ENCODE measurements at places on chromosomes 13 and 19.

- no peak for DNase-seq
Measured at GRCh38 chr13:104099750-104100149, 1033.5 kb upstream of the SLC10A2 start.

DNA sequence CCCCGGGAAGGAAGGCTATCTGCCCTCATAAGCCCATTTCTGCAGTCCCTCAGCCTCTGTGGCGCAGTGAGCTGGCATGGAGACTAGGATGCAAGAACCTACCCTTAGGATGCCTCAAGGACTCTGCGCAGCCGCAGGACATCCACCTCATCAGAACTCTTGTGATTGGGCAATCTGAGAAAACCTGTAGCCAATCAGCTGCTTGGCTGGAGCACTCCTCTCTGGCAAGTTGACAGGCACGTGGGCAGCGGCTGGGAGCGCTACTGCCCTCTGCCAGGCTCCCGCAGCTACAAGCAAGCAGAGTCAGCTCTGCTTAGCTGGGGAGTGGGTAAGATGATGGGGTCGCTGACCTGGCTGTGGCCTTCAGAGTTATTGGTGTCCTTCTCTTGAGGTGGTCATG lies 1.5 kb upstream of the ECSIT start:
- peak; percentile 60 for DNase-seq

DNA sequence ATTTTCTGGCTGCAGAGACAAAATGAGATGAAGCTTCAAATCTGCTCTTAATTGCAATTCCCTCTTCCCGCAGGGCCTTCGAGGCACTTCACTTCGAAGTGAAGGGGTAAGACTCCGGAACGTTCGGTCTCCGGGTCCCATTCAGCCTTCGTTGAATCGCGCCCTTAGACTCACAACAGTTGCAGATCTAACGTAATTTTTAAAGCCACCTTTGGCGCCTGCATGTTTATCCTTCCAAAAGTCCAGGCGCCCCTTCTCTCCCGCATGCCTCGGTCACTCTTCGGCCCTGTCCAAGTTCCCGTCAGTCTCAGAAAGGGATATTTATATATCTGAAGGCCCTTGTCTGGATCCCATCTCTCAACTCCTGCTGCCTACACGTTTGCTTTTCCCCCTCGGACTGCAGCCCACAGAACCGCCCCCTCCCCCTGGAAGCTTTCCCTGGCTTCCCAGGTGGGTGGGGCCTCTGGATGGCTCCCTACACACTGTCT lies 915 bp upstream of the KCTD12 start:
- DNase-seq = no peak

DNA sequence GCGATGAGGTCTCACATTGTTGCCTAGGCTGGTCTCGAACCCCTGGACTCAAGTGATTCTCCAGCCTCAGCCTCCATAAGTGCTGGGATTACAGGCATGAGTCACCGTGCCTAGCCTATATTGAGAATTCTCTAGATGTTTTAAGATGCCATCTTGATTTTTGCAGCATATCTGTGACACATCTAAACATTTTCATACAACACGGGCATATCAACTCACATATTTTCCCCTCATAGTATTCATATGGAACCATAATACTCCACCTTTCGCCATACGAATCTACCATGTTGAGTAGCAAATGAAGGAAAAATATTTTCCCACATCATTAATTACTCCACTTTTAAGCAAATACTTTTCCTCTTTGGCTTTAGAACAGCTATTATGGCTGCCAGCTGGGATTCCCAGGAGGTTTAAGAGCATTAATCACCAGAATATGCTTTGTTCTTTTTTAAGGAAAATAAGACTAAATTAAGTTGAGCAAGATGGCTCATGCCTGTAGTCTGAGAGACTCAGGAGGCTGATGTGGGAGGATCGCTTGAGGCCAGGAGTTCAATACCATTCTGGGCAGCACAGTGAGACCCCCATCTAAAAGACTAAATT lies 56.9 kb upstream of the GTF2F2 start:
- DNase-seq = no peak

DNA sequence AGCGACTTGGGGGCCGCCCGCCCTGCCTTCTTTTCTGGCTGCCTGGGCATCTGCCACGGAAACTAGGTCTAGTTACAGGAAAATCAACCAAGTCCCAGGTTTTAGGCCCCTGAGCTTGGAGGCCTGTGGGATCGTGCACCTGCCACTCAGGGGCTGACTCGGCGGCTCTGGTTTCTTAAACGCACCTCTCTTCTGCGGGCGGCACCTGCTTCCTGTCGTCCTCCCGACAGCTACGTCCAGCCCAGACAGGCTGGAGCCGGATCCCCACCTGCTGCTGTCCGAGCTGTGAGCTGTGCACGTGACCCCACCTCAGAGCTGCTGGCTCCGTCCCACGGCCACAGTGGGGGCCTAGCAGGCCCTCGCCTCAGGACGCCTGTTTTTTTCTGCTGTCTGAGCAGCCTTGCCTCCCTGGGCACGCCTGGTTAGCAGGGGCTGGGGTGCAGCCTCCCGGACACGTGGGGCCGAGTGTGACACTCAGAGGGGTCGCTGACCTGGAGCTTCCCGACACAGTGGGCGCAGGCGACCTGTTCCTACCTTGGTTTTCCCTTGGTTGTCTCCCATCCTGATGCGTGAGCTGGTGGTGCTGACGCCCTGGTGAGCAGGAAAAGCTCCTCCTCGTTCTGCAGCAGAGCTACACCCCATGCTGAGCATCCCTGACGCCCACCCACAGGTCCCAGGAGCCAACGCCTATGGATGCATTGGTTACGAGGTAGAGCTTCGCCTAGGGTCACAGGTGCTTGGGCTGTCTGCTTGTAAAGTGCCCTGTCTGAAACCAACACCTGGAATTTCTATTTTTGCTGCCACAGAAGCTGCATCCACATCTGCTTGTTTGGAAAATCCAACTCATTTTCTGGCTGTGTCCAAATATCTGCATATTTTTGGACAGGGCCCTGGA lies 17.5 kb downstream of the TMEM255B start:
- no peak for DNase-seq

DNA sequence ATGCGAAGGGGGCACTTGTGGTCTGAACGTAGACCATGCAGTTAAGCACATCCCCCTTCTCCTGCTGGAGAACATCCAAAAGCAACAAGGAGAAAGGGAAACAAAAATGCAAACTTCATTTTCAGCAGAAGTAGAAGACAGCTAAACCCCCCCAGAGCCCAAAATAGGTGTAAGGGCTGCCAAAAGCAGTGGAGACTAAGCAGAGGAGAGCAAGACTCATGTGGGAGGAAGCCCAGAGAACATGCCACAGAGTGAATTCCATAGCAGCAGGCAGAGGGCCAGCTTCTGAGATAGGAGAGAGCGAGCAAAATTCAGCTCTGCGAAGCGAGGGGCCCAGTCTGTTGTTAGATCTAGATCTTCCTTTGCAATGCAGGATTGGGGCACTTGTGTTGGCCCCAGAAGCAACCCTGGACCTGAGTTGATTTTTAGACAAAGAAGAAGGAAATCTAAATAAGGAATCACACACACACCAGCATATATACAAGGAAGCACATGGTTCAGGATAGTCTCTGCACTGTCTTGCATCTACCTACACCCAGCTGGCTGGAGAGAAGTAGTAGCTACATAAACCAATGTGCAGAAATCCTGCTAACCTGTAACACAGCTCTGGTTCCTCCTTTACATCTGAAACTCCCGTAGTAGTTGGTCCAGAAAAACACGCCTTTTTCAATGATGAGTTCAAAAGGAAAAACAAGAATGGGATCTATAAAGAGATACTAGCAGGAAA lies 199.6 kb downstream of the SPRY2 start:
- no peak for DNase-seq

GRCh38 chr19:33660410-33661124 lies 38.8 kb downstream of the CHST8 start:
- DNase-seq = no peak

DNA sequence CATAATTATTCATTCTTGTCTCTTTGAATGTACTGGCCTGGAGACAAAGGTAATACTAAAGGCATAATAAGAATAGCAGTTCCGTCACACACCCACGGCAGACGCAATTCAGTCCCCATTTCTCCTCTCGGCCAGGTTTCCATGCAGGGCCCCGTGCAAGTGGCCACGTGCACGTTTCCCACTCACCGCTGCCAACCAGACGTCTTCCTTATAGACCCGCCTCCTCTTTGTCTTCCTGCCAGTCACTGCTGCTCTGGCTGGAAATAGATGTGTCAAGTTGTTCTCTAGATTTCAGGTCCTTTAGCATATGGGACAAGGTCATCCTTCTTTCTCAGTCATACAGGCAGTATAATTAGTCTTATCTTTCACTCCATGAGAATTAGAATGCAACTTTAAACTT lies 204.3 kb downstream of the SUCLA2 start:
- DNase-seq = no peak

- no peak for DNase-seq
Measured at GRCh38 chr19:13974073-13974472, 21.8 kb downstream of the DCAF15 start.

- no peak for DNase-seq
Measured at GRCh38 chr13:113647351-113648215, 10.4 kb downstream of the ATP4B start.

DNA sequence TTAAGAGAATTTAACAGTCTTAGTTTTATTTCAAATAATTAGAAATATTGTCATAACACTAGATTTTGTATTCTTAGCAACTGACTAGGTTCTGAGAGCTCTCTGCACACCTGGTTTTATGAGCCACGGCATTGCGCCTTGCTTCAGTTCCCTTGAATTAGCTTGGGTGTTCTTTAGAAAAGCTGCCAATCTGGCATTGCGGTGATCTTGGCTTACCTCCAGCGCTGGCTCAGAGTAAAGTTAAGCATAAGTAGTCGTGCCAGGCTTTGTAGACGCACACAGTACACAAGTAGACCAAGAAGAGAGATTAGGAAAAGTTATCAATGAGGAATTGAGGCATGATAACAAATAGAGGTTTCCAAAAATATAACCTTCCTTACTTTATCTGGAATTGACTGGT lies 45.7 kb downstream of the TPP2 start:
- DNase-seq = no peak

DNA sequence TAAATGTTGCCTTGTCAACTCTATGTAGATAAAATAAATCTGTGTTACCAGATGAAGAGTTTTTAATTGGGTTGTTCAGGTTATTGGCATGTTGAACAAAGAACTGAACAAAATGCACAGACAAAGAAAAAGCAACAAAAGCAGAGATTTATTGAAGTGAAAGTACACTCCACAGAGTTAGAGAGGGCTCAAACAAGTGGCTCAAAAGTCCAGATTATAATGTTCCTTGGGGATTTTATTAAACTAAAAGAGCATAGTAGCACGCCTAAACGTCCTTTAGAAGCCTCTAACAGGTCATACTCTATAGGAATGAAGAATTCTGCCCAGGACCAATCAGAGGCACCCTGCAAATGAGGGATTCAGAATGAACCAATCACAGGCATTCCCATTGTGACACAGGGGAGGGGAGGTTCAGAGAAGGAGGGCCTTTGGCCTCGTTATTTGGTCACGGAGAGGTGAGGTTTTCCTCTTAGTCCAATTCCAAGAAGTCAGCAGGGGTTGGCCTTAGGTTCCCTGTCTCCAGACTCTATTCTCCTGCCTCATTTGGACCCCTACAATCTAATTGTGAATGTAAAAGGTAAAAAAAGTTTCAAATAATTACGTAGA lies 12.8 kb downstream of the PSMC4 start:
- no peak for DNase-seq

DNA sequence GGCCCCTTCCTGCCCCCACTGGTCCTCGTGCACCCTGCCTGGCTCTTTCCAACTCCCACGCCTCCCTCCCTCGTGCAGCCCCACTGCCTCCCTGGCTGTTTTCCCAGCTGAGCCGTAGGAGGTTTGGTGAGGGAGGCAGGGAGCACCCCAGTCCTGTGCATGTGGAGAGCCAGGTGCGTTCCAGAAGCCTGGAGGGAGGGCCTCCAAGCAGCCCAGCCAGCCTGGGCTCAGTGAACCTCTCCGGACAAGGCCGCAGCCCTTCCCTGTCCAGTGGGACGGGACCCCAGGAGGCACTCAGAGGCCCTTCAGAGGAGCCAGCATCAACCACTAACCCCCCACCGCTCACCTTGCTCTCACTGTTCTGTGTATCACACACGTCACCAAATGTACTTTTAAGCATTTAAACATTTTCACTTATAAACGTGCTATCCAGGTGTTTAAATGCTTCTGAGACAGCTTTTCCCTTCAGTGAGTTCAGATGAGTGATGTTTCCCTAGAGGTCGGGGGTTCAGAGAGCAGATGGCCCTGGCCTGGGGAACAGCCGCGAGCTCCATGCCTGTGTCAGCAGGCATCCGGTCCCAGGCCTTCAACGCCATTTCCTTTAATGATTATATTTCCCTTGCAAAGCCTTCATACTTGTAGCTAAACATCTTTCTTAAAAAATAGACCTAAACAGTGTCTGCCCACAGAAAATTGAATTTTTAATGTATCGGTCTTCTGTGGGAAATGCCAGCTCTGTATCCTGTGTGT lies 122.6 kb downstream of the ATP11A start:
- no peak for DNase-seq

GRCh38 chr19:42653841-42654240 lies 59.1 kb upstream of the CEACAM8 start:
- DNase-seq = no peak

GRCh38 chr19:45766296-45766868 lies 2.7 kb downstream of the SIX5 start:
- DNase-seq = no peak

- no peak for DNase-seq
Measured at GRCh38 chr13:80011448-80012212, 329.3 kb downstream of the SPRY2 start.

GRCh38 chr19:49214701-49215100 lies 57.1 kb downstream of the TRPM4 start:
- DNase-seq = no peak

GRCh38 chr13:106241974-106242953 lies 293.2 kb downstream of the EFNB2 start:
- DNase-seq = no peak
